Activated naive CD4-positive, alpha-beta T cell (primary cell): ENCODE measurements at places on chromosomes 11 and 22.

- no peak for DNase-seq
Observed at GRCh38 chr22:19067696-19068348, 54.4 kb downstream of the DGCR2 start.

DNA sequence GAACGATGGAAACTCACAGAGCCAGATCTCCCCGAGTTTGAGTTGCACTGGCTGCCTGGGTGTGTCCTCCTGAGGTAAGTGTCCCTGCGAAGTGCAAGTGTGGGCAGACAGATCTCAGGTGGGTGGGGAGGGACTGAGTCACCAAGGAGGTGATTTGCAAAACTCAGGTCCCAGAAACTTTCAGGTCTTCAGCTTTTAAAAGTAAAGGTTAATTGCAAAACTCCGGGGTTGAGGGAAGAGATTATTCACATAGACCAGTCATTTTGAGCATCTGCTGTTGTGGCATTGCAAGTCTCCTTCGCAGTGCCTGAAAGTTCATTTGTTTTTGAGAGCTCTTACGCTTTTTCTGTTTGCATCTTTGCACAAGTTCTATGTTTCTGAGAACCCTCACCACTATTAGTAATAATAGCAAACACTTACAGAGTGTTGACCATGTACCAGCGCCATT, 7.1 kb downstream of the CD44 start:
- DNase-seq, result peak; percentile 28

DNA sequence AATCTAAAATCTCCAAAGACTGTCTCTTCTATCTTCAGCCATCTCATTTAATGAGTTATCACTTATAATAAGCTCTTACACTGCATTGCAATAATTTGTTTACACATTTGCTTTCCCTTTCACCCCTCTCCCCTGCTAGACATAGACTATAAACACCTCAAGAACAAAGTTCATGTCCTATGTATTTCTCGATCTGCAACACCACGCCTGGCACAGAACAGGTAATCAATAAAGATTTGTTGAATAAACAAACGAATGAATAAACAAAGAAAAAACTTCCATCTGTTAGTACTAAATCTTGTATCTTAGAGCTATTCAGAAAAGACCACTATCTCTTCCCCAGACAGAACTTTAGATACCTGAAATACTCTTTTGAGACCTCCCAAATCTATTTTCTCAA, 77.6 kb downstream of the PAK1 start:
- no peak for DNase-seq

- DNase-seq, result no peak
Observed at GRCh38 chr22:17943533-17944249, 80.7 kb downstream of the MICAL3 start.

DNA sequence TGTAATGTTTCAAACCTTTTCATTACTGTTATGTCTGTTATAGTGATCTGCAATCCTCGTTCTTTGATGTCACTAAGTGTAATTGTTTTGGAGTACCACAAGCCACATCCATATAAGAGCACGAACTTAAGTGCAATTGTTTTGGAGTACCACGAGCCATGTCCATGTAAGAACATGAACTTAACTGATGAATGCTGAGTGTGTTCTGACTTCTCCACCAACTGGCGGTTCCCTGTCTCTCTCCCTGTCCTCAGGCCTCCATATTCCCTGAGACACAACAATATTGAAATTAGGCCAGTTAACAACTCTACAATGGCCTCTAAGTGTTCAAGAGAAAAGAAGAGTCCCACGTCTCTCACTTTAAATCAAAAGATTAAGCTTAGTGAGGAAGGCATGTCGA, 23.5 kb downstream of the TESMIN start:
- no peak for DNase-seq

DNA sequence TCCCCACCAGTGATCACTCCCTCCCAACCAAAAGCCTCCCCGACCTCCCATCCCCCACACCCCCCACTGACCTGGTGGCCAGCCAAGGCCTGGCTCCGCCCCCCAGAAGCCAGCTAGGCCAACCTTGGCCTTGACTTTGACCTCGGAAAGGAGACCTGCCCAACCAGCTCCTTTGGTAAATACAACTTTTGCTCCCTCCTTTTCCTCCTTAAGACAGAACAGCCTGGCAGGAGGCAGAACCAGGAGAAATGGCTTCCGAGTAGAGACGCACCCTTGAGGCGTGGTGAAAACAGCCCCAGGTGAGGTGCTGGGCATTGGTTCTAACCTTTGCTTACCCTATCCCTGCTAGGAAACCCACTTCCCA, 27.0 kb downstream of the PLEKHA7 start:
- no peak for DNase-seq

DNA sequence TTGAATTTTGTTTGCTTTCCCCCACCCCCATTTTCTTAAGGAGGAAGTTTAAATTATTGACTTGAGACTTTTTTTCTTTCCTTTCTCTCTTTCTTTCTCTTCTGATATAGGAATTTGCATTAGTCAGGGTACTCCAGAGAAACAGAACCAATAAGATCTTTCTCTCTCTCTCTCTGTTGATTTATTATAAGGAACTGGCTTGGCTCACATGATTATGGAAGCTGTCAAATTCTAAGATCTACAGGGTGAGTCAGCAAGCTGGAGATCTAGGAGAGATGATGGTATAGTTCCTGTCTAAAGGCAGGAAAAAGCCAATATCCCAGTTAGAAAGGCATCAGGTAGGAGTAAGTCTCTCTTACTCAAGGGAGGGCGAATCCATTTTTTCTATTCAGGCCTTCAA, 64.0 kb downstream of the CCDC81 start:
- no peak for DNase-seq

DNA sequence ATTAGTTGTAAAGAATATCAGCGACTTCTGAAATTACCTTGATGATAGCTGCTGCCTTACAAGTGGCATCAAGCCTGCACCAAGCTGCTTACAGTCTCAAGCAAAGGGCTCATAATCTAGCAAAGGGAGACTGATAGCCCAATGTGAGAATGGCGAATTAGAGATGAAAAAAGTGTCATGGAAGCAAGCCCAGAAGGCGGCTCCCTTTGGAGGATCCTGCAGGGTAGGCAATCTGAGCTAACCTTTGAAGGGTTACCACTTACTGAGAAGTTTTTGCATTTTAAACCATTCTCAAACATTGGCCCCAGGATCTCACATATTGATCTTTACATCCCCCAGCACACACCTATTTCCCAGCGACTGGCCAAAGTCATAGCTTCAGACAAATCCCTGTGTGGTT, 18.5 kb downstream of the GAB2 start:
- no peak for DNase-seq

DNA sequence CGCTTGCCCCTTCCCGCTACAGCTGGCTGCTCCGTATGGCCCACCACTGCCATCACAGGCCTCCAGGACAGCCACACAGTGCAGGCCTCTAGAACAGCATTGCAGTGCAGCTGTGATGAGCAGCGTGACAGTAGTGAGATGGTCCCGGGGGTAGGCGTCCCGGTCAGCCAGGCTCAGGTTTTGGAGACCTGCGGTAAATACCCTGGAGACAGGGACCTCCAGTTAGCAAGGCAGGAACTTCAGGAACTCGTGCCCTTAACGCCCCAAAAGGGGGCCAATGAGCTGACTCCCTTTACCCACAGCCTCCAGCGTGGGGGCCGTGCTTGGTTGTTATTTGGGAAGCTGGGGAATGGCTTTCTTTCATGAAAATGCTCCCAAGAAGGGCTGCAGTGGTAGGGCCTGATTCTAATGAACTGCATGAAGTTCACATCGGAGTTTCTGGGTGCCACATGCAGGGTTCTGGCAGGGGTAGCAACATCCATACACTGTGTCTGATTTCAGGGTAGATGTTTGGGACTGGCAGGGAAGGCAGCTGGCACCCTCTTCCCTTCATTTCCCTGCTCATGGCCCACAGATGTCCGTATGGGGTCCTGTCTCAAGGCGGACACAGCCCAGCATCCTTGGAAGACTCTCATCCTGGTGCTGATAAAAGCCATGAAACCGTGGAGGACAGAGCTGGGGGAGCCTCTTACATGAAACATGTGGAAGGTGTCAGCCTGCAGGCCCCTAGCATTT, 440.5 kb downstream of the TBC1D22A start:
- no peak for DNase-seq

GRCh38 chr11:93199616-93200015, 1.8 kb upstream of the SLC36A4 start:
- no peak for DNase-seq

DNA sequence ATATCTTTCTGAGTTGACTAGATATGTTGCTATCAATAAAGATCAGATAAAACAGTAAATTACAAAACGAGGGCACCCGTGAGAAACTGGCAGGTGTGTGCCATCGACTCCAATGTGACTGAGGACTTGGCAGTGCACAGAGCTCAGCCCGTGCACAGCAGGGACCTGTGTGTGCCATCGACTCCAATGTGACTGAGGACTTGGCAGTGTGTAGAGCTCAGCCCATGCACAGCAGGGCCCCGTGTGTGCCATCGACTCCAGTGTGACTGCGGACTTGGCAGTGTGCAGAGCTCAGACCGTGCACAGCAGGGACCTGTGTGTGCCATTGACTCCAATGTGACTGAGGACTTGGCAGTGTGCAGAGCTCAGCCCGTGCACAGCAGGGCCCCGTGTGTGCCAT, 347.2 kb upstream of the B3GAT1 start:
- DNase-seq, result no peak

- DNase-seq, result no peak
Observed at GRCh38 chr11:115699733-115700132, 195.5 kb upstream of the CADM1 start.

DNA sequence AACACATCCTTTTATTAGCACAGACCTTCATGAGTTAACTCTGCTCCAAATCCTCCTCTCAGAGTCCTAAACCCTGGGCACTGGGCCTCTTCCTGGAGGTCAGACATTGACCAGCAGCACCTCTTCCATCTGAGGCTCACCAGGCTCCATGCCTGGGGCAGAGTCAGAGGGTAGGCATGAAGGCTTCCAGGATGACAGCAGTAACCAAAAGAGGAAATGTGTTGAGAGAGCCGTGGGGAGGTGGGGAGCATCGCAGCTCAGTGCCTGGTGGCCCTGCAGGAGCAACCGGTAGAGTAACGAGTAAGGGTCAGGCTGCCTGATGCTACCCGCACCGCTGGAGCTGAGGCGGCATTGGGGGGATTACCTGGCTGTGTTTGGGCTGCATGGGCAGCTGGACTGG, 9.4 kb upstream of the NAV2 start:
- no peak for DNase-seq

DNA sequence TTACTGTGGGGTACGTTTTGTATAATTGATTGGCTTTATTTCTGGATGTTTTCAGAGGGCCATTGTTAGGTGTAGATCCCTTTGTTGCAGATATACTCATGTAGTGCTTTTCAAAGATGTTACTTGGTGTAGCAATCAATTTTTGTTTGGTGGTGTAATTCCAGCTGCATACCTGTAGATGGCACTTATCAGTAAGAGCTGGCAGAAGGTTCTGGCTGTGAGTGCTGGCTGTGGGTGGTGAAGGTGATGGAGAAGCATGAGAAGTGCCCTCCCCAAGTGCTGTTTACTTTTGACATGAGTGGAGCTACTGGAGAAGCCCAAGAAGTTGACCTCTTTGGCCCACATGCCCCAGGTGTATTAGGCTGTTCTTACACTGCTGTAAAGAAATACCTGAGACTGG, 1074.9 kb downstream of the FAM181B start:
- DNase-seq, result no peak
